Forelimb muscle (tissue), 1 donor: ENCODE measurements at places on chromosomes 5 and 9. TPM values are rescaled to one million over a fixed set of nuclear protein-coding genes. Genes with fewer than 3 reads are reported as not detected.

DNA sequence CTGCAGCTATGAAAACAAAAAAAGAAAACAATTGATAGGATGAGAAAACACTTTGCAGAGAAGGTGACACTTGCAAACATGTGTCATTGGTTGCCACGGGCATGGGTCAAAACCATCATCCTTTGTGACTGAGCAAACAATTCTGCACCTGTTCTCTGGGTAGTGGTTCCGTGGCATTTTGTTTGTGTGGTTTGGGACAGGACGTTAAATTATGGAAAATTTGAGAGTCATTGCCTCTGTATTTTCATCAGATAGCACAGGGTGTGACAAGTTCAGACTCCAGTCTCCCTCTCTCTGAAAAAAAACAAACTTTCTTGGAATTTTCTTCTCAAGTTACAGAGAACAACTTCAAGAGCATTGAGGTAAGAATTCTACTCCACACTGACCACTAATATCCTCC is 113.4 kb upstream of the HMHB1 start:
- DNase-seq = no peak

DNA sequence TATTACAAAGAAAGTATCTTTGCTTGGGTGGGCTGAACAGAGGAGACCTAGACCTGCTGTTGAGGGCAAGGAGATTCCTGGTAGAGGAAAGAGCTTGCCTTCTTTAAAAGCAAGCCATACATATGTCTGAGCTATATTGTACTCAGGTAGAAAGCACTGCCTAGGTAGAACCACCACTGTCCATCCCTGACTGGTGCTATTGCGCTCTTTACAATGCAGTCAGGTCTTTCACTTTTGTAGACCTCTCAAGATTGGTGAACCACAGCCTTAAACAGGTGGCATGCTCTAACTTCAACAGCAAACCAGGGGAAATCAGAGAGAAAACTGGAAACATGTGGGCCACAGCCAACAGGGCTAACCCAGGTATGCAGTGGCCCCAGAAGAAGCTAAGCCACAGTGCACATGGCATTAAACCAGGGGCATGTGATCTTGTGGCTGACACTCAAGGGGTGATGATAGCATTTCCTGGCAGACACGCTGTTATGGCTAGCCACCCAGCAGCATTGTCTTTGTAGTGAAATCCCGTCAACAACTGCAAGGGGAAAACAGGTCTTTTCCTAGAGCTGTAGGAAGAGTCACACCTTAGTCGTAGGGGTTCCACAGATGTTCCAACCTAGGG is 253.9 kb upstream of the PCSK5 start:
- DNase-seq = no peak

- no peak for DNase-seq
Measured at GRCh38 chr9:36867672-36868471, 166.2 kb downstream of the PAX5 start.

DNA sequence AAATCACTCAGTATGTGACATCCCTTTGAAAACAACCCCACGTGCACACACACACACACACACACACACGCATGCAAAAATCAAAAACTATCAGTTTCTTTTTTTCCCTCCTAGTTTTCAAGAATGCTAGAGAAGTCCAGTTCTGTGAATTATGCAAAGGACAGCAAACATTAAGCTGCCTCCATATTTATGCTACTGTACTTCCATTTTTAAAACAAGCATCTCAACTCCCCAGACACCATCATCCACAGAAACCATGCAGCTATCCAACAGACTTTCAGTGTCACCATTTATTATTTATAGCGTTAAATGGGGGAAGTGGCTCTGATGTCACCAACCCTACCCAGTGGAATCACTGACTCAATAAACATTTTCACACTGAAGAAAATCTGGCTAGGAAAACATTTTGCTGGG is 1.6 kb downstream of the FBXW11 start:
- no peak for DNase-seq

DNA sequence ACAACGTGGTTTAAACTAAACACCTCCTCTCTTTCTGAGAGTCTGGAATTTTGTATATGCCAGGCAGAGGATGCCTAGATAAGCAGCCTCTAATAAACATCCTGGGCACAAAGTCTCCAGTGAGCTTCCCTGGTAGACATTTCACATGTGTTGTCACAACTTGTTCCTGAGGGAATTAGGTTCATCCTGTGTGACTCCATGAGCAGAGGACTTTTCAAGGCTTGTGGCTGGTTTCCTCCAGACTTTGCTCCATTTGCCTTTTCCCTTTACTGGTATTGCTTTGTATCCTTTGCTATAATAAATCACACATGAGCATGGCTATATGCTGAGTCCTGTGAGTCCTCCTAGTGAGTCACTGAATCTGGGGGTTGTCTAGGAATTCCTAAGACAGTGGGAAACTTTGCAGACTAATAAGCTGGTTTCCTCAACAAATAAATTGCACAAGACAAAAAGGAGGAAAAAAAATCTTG is 77.4 kb downstream of the NR2F1-AS1 start:
- DNase-seq = no peak

DNA sequence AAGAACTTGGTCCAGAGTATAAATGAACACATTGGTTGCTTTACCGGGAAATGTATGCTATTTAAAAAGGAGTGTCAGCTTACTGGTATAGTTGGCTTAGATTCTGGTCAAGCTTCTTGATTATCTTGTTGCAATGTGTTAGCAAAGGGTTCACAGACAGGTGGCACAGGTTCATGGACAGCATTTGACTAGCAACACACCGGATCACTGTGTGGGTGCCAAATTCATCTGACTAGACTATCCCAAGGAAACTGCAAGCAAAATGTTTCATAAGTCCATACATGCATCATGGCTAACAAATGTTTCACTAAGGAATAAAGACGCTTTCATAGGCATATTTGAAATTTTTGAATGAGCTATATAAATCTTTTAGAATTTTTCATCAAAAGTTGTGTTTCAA is 274.1 kb downstream of the PLK2 start:
- no peak for DNase-seq

DNA sequence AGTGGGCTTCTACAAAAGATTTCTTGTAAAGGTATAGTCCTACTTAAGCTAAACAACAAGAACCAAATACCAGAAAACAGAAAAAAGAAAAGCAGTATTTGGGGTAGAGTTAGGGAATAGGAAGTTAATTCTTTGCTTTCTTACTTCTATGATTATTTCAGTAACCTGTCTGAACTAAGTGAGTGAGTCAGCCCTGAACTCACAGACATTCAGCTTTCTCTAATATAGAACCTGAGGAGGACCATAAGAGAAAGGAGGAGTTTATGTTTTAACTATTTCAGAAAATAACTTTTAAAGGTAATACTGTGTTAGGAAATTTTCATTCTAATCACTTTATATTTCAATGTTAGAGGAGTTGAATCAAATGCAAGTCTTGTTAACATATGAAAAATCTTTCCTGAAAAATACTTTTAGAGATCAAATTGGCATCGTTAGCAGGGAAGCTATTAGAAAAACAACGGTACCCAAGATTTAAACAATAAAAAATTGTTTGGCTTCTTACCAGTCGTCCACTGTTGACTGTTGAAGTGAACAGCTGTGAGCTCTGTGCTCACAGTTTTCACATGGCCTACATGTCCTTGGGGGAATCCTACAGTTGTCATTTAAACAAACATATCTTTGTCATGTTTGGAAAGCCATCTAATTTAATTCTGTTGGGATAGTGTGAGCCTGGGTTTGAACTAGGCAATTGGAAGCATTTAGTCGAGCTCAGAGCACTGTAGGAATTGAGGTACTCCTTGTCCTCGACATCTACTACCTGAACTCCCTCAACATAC is 19.9 kb upstream of the ZFAND5 start:
- peak; percentile 11 for DNase-seq

DNA sequence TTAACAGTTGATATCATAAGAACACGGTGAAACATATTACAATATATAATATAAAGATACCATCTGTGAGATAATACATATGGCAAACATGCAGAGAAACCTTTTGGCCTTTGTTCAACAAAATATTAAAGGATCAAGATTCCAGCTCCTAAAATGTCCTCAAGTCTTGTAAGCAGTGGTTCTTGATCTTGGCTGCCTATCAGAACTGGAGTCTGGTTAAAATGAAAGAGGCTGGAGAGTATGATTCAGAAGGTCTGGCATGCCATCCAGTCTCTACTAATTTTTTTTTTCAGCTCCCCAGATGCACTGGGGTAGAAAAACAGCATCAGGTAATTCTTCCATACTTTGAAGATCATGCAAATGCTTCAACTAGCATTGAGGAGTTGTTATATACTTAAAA is 83.2 kb downstream of the TNC start:
- DNase-seq = no peak

GRCh38 chr5:143582869-143583268 is 179.4 kb upstream of the NR3C1 start:
- no peak for DNase-seq

- DNase-seq = no peak
Measured at GRCh38 chr5:140136624-140137023, 10.9 kb downstream of the IGIP start.

DNA sequence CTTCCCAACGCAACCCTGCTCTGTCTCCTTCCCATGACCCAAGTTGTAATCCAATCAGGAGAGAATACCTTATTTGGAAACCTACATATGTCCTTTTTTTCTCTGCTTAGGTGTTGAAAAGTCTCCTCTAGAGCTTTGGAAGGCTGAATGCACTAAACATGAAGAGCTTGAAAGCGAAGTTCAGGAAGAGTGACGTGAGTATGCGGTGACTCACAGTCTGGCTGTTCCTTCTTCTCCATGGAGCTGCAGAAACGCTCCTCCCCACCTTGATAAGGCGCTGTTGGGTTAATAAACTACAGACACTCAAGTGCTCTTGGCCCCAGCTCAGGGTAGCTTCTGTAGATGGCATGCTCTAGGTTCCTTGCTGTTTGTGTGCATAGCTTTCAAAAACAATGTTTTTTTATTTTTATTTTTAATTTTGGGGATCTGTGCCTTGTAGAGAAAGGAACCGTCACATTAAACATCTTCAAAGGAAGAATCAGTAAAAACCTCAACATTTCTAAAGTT is 30.7 kb downstream of the RAI14 start:
- DNase-seq = no peak

GRCh38 chr9:137224830-137225694 is at the start of gene CYSRT1:
TSS of gene CYSRT1 (plus strand) at chr9:137225174. CDS start at chr9:137225622, 448 bp downstream.
- DNase-seq = no peak

ADAMTSL2 gene
- 4.7 TPM for polyA plus RNA-seq

LCN2 gene
- polyA plus RNA-seq = 1.1 TPM

PCDHA3 gene
- 0.14 TPM for polyA plus RNA-seq

VCAN gene
- 201 TPM for polyA plus RNA-seq

CBY3 gene
- 0.37 TPM for polyA plus RNA-seq

PCA3 gene
- polyA plus RNA-seq = 1.0 TPM

SOHLH1 gene
- not detected for polyA plus RNA-seq

FST gene
- 26.2 TPM for polyA plus RNA-seq

GRPEL2 gene
- polyA plus RNA-seq = 17.3 TPM

ENTPD2 gene
- polyA plus RNA-seq = 16.2 TPM

SLC45A2 gene
- 0.33 TPM for polyA plus RNA-seq
